ENCODE measurements at places on chromosomes 16 and 17.

- DNase-seq, result no peak
Observed at GRCh38 chr16:81543571-81543970, 99.0 kb downstream of the CMIP start.

GRCh38 chr16:2846511-2847310, 11.3 kb downstream of the PRSS22 start:
- DNase-seq, result peak; percentile 38

DNA sequence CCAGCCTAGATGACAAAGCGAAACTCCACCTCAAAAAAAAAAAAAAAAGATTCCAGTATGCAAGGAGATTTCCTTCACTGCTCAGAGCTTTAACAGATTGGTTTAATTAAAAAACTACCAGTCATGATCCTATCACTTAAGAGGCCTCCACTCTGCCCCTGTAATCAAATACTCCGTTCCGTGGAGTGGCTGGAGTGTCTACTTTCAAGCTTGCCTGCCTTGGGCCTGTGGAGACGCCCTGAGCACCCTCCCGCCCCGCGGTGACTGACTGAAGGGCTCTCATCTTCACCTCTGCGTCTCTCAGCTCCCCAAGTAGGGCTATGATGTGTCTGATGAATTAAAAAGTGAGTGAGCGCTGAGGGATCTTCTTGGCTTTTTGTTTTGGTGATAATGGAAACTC, 25.3 kb upstream of the TRPV3 start:
- DNase-seq, result no peak

DNA sequence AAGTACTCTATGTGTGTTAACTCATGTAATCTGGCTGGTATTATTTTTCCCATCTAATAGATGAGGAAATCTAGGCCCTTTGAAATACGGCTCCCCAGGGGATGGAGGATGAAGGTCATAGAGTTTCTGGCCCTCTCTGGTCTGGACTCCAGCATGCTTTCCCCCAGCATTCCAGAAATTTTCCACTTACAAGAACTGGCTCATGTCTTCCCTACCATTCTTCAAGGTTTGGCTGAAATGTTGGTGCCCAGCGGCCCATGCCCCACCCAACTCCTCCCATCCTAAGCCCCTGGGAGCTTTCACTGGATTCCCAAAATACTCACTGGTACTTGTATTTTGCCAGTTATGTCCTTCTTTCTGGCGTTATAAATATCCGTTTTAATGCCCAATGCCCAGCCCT, 237.5 kb upstream of the NLRP1 start:
- DNase-seq, result no peak

GRCh38 chr17:64565563-64565962, 58.8 kb downstream of the CEP95 start:
- no peak for DNase-seq

GRCh38 chr17:80732268-80732667, 187.6 kb downstream of the RPTOR start:
- DNase-seq, result peak; percentile 70

DNA sequence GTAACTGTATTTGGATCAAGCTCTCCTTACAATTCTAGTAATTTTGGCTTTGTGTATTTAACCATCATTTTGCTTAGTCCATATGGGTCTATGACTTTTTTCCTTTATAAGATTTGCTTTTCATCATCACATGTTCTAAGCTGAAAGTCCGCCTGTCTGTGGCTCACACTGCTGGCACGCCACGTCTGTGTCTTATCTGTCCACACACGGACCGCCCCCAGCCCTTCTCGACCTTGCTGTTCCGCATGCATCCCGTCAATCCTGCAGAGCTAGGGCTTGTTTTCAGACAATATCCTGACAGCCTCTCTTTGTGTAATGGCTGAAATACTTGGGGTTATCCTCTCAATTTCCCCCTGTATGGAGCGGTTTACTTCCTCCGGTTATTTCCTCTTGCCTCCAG, 8.4 kb upstream of the ALDH3A1 start:
- no peak for DNase-seq

GRCh38 chr16:88977018-88977811, at the start of gene CBFA2T3:
Gene CBFA2T3 (minus strand): TSS chr16:88977207. CDS start chr16:88976807, 400 bp downstream.
- DNase-seq, result peak; percentile 1

DNA sequence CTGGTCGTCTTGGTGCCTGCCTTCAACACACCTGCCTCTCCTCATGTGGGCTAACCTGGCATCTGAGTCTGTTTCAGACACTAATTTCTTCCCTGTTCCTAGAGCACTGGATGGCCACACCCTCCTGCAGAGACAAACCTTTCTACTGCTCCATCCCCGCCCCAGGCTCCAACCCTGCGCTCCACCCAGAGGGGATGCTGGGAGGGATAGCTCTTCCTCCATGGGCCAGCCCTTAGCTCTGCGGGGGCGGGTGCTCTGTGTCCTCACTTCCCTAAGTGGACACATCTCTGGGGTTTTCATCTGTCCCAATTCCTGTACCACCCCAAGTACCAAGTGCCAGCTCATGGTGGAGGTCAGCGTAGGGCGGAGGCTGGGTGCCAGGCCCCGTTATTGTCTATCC, 11.0 kb upstream of the CRISPLD2 start:
- no peak for DNase-seq

DNA sequence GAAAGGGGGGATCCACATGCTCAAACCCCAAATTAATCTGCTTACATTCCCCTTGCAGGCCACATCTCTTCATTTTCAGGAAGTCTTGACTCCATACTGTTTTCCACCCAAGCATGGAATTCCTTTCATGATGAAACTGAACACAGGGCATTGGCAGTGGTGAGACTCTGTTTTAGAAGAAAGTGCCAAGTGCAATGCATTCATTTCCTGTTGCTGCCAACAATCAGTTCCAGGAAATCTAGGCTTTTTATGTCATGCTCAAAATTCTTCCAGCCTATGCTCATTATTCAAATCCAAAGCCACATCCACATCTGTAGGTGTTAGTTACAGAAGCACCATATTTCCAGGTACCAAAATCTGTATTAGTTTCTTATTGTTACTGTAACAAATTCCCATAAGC, 4.1 kb downstream of the CCL2 start:
- DNase-seq, result no peak

GRCh38 chr16:80708823-80709222, 95.6 kb downstream of the CDYL2 start:
- no peak for DNase-seq

DNA sequence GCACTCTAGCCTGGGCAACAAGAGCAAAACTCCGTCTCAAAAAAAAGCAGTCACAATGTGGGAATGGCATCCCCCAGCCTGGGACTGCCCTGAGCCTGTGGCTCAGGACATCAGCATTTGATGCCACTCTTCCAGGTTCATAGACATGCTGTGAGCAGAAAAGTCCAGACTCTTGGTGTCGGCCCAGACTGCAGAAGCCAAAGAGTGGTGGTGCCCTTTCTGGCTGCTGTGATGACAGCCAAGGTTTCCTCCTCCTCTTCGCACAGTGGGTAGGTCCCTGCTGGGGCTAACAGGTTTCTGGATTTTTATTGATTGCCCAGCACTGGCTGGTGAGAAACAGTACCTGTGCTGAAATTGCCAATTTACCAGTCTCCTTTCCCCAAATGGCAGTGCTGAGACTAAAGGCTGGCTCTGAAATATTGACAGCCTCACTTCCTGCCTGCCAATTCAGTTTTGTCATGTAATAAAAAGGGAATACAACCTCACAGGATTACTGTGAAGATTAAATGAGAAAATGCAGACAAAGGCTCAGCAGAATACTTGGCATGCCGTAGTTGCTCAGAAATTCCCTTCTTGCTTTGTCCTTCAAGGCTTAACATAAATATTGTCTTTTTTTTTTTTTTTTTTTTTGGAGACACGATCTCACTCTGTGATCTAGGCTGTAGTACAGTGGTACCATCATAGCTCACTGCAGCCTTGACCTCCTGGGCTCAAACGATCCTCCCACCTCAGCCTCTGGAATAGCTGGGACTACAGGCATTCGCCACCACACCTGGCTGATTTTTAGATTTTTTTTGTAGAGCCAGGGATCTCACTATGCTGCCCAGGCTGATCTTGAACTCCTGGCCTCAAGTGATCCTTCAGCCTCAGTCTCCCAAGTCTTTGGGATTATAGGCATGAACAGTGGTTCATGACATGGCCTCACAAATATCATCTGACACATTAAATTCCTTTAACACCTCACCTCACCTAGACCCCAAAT, 15.5 kb upstream of the UBE2G1 start:
- no peak for DNase-seq

GRCh38 chr16:78677181-78677731, 577.8 kb downstream of the WWOX start:
- no peak for DNase-seq

GRCh38 chr16:84673203-84673535, 24.9 kb downstream of the KLHL36 start:
- no peak for DNase-seq

DNA sequence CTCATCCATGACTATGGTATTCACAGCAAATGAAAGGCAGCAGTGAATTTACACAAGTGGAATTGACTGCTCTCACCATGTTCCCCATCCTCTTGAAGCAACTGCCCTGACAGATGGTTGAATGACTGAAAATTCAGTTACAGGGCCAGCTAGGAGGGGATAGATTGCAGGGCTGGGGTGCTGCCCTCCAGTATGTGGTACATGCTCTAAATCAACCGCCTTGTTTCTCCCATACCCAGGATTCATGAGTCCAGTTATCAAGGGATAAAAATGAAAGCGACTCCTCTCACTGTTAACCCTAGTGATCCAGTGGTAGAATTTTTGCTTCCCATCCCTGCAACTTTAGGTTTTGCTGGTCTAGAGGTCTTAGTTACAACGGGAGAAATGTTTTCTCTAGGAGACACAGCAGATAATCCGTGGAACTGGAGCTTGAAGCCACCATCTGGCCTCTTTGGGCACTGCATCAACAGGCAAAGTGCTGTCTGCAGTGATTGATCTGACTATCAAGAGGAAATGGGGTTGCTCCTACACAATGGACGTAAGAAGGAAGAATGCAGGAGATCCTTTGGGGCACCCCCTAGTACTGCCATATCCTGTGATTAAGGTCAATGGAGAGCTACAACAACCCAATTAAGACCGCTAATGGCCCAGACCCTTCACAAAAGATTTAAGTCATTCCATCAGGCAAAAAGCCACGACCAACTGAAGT, 32.0 kb downstream of the SCPEP1 start:
- DNase-seq, result peak; percentile 14

DNA sequence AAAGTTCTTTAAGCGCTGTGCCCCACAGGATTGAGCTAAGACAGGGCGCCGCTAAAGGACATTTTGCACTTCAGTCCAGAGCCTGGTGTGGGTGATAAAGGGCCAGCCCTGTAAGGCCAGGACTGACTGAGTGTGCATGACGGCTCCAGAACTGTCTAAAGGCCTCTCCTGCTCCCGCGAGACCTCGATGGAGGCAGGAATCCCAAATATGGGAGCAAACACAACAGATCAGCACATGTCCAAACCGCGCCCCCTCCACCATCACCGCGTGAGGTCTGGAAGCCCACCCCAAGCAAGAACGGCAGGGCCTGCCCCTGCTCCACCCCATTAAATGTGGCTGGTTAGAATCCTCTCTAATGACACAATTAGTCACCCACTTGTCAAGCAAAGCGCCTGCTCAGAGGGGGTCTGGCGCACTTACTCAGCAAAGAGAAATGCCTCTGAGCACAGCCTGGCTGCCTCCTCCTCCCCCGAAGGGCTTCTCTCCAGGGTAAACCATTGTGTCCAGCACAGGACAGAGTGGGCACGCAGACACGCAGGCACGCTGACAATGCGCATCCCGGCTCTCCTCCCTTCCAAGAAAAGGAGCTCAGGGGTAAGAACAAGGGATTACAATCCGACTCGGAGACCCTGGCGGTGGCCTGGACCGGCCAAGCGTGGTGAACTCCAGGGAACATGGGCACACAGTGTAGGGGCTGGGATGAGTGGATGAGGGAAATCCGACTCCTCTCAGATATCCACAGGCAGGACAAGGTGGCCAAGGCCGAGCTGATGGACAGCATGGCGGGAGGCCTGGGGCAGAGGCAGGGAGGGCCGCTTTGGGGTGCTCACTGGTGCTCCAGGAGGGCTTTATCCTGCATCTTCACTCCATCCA, 1.5 kb downstream of the MXRA7 start:
- DNase-seq, result peak; percentile 95

GRCh38 chr16:11047939-11048800, 103.8 kb downstream of the CLEC16A start:
- no peak for DNase-seq

- no peak for DNase-seq
Observed at GRCh38 chr17:41535764-41536481, 7.8 kb upstream of the KRT19 start.

- DNase-seq, result peak; percentile 32
Observed at GRCh38 chr17:752620-753219, 656 bp upstream of the GEMIN4 start.

- DNase-seq, result no peak
Observed at GRCh38 chr17:72775237-72775636, 317.3 kb downstream of the SLC39A11 start.

GRCh38 chr17:37551788-37552187, 57.4 kb downstream of the SYNRG start:
- no peak for DNase-seq

- peak; percentile 23 for DNase-seq
Observed at GRCh38 chr16:54171626-54172537, 114.7 kb downstream of the IRX3 start.

- DNase-seq, result no peak
Observed at GRCh38 chr16:24978370-24978914, 36.7 kb downstream of the ARHGAP17 start.

GRCh38 chr16:57687363-57687929, 7.2 kb upstream of the DRC7 start:
- no peak for DNase-seq

- no peak for DNase-seq
Observed at GRCh38 chr17:61619493-61619892, 28.5 kb upstream of the NACA2 start.

GRCh38 chr16:67762385-67762784, 43.3 kb upstream of the GFOD2 start:
- DNase-seq, result no peak

- no peak for DNase-seq
Observed at GRCh38 chr17:10156948-10157607, 41.3 kb downstream of the GAS7 start.

GRCh38 chr16:17068524-17068923, 402.2 kb downstream of the XYLT1 start:
- no peak for DNase-seq

DNA sequence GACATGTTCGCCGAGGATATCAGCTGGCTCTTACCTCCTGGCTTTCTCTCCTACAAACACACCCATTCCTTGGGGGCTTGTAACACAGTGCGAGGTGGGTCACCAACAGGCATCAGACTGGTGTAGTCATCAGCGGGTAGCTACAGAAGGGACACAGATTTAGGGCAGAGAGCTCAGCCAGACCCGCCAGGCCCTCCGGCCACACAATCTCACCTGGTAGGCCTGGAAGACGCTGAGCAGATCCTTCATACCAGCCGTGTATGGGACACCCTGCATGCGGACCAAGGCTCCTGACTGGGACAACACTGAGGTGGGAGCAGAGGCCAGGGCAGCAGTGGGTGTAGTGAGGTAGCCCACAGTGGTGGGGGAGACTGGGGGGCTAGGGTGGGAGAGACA, 5.8 kb downstream of the ESRP2 start:
- DNase-seq, result no peak

All from GM04504 (cell line).